ENCODE measurements at places on chromosomes 4 and X.
A peak's percentile ranks its signal among the peaks of the same experiment; 100 is the strongest.

DNA sequence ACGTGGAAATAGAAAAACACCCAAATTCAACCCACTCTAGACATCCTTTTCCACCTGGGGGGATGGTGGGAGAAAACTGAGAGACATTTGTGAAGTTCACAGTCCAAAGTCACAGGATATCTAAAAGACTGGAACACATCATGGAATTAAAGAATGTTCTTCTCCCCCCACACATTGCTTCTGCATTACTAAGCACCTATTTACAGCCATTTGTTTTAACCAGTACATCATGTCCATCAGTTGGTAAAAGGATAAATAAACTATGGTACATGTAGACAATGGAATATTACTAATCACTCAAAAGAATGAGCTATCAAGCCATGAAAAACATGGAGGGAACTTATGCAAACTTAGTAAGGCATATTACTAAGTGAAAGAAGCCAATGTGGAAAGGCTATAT lies 185.5 kb upstream of the ANXA10 start:
- no peak for DNase-seq

- no peak for DNase-seq
Measured at GRCh38 chr4:177107288-177107921, 202.3 kb upstream of the NEIL3 start.

- no peak for DNase-seq
Measured at GRCh38 chrX:127011629-127012028, 192.1 kb downstream of the PRR32 start.

DNA sequence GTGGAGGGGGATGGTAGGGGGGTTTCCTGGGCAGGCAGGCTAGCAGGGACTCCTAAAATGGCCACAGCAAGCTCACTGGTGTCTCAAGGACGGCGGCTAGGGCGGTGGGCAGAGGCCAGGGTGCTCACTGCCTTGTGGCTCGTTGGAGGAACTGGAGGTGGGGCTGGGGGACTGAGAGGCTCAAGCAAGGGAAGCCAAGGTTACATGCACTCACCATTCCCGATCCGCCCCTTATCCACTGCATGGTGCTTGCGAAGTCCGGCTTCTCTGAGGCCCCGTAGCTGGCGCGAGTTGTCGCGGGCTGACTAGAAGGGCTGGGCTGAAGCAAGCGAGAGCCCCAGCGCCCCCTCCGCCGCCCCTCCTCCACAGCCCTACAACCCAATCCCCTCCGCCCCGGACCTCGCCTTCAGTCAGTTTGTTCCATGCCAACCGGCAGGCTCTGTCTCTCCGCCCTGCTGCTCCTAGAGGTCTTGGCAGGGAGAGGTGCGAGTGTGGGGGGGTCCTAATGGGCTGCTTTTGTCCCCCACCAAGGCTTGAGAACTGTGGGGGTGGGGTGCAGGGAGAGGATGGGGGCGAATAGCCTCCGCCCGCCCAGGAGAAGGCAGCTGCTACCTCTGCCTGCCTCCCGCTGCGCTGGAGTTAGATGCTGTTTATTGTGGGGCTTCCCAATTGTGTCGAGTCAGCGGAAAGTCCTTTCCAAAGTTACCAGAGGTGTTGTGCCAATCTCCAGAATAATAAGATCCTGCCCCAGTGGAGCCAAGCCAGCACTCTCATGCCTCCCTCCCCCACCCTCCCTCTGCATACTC lies at the start of gene ARHGEF9:
TSS of gene ARHGEF9 (minus strand) at position 313 of the 806 bp plus-strand sequence. CDS start at position 244, 69 bp downstream.
- peak; percentile 3 for DNase-seq

DNA sequence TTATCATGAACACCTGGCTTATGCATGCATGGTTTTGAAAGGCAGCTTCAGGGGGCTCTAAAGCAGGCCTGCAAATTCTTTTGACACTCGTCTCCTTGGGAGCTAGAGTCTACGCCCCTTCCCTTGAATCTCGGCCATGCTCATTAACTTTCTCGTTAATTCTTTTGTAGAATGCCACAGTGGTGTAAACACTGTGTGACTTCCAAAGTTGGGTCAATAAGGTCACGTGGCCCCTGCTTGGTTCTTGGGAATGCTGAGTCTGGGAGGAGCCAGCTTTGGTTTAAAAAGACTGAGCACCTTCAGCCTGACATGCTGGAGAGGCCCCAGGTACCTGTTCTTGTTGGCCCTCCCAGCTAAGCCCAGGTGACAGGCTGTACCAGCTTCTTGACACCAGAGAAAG lies 228.4 kb downstream of the DHRSX start:
- DNase-seq: no peak

- DNase-seq: no peak
Measured at GRCh38 chrX:73446831-73447230, at the start of gene CDX4. TSS of gene CDX4 (plus strand) at chrX:73447053. CDS start at chrX:73447254, 201 bp downstream.

- no peak for DNase-seq
Measured at GRCh38 chrX:42678133-42678532, 99.8 kb downstream of the PPP1R2C start.

DNA sequence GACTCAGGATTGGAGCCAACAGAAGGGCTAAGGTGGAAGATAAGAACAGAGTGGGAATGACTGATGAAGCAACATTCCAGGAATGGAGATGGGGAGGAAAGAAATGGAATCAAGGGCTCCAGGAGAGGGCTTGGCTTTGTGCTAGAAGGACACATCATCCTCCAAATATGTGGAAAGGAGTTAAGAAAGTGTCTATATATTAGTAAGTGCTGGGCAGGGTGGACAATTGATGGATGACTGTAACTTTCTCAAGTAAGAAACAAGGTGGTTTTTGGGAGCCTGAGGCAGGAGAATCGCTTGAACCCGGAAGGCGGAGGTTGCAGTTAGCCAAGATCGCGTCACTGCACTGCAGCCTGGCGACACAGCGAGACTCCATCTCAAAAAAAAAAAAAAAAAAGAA lies 71.6 kb upstream of the NFKB1 start:
- no peak for DNase-seq

GRCh38 chrX:68084765-68085164 lies 348.5 kb downstream of the OPHN1 start:
- no peak for DNase-seq

DNA sequence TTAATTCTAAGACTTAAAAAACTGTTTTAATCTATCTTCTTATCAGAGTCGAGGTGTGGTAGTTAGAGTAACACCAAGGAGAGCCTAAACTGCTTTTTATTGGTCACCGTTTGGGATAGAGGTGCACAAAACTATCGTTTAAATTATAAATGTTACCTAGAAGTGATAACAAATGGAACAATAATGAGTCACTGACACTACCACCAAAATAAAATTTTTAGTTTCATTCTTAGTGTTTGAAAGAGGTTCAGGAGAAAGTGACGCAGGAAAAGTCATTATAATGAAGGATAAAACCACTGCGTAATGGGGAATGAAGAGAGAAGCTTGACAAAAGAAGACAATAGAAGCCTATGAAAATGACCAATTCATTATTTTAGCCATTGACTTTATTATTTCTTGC lies 158.2 kb downstream of the COX18 start:
- no peak for DNase-seq

- no peak for DNase-seq
Measured at GRCh38 chr4:152896811-152897210, 39.3 kb upstream of the FHDC1 start.

- DNase-seq: peak; percentile 48
Measured at GRCh38 chr4:128862608-128863311, 53.3 kb downstream of the JADE1 start.

- no peak for DNase-seq
Measured at GRCh38 chr4:104826171-104826570, 320.5 kb upstream of the TET2 start.

GRCh38 chrX:78378476-78379115 lies 51.2 kb upstream of the CYSLTR1 start:
- no peak for DNase-seq

GRCh38 chr4:155592938-155593297 lies 73.7 kb upstream of the GUCY1A1 start:
- DNase-seq: no peak

- no peak for DNase-seq
Measured at GRCh38 chrX:121496966-121497365, 449.6 kb downstream of the GLUD2 start.

DNA sequence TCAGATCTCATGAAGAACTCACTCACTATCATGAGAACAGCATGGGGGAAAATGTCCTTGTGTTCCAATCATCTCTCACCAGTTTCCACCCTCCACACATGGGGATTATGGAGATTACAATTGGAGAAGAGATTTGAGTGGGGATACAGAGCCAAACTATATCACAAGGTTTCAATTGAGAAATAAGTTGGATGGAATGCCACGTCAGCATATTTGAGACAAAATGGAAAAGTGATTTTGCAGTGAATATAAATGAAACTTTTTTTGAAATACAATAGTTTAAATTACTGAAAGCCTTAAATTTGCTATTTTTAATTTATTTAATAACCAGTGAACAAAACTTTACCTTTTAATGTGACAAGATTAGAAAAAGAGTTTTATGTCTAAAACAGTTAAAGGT lies 494.1 kb downstream of the PRR32 start:
- no peak for DNase-seq

GRCh38 chrX:20285511-20285910 lies 18.8 kb upstream of the RPS6KA3 start:
- no peak for DNase-seq

GRCh38 chr4:56732301-56732700 lies 51.2 kb upstream of the HOPX start:
- no peak for DNase-seq

- DNase-seq: no peak
Measured at GRCh38 chr4:78689700-78690323, 86.3 kb upstream of the BMP2K start.

DNA sequence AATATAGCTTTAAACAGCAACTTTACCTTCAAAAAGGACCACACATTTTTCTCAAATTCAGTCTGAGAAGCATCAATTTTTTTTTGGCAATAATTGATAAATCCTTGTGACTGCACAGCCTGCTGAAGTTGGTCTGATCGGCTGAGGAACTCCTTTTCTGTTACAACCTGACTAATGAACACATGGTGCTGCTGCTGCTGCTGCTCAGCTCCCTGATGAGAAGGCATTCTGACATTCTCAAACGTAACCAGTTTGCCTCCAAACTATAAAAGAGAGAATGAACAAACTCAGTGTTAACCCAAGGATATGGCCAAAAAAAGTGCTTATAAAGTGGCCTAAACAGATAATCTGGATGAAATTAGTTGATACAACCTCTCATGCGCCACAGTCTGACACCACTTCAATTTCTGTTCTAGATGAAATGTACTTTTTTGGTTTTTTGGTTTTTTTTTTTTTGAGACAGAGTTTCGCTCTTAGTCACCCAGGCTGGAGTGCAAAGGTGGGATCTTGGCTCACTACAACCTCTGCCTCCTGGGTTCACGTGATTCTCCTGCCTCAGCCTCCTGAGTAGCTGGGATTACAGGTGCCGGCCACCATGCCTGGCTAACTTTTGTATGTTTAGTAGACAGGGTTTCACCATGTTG lies 26.5 kb downstream of the SEC31A start:
- peak; percentile 7 for DNase-seq

GRCh38 chr4:72109959-72110497 lies 78.2 kb downstream of the NPFFR2 start:
- DNase-seq: no peak

DNA sequence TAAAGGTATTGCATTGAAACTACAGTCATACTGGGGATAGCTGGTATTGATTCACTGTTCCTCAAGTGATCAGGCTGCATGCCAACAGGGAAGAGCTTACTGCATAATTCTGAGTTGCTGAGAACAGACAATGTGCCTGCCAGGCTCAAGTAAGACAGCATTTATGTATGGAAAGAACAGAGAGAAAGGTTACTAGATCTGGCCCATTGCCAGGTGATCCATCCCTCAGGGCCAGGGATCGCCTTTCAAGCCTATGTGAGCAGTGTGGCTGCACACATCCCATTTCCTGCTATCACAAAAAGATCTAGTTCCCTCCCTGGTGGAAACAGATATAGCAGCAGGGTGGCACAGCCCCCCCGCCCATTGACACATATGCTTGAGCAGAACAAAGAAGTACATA lies 254.0 kb downstream of the TMA16 start:
- DNase-seq: no peak

GRCh38 chrX:42943051-42943974 lies 165.3 kb upstream of the PPP1R2C start:
- DNase-seq: no peak

DNA sequence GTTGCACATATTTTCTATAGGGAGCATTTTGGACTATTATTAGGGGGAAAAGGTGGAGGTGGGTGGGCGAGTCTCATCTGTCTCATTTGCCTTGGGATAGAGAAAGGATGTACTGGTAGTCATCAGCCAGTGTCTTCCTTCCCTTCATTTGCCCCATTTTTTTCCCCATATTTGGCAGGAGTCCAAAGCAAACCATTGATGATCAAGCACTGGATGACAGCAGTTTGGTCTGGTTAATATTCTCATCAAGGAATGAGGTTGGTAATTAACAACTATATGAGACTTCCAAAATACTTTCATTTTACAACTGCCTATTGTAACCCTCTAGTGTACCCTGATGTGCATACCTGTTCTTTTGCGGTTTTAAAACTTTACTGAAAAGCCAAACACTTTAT lies 22.6 kb upstream of the IGFBP7 start:
- no peak for DNase-seq

DNA sequence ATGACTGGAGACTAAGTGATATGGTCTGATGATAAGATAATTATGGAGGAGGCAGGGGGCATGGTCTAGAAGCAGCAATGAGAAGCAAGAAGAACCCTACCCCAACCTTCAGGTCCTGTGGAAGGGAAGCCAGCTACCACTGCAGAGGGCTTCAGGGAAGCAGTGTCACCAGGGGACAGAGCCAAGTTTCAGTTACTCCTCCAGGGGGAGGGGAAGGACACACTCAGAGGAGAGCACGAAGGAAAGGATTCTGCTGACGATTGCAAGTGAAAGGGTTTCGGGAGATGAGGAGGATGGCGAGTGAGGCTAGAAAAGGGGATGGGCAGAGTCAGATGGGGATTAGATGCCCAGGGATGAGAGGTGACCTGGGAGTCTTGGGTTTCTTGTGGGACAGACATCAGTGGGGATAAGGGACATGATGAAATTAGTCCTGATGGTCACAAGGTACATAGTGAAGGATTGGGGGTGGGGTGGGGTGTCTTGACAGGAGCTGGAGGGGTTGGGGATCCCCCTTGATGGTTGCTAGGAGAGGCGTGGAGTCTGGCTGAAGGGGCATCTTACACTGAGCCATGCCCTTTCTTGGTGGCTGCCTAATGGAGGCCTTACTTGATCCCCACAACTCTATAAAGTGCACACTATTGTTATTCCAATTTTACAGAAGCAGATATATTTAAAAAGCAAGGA lies 45.4 kb downstream of the TIGD4 start:
- DNase-seq: no peak

DNA sequence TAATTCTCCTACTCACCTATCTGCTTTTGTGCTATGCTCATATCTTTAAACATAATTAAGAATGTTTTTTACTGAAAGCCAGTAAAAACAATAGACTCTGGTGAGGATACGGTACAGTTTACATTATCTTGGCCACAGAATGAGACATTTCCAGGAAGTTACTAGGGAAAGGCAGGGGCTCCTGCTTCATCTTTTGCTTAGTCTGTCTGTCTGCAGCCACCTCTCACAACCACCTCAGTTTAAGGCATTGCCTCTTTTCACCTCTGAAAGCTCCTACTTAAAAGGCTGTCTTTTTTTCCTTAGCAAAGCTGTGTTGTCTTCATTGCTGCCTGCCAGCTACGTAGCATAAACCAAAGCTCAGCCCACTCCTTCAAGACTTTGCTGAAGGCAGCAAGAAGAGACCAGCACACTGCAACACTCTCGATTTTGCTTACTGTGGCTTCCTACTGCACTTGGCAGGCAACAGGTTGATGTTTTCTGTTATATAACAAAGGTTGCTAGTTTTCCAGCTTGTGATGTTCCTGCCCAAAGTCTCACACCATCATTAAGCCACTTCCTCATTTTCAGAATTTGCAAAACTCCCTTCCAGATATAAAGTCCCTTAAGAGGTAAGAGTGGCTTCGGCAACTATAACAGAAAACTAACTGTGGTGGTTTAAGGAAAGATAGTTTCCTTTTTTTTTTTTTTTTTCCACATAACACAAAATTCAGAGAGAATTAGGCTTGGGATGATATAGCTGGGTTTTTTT lies 432.9 kb downstream of the GRXCR1 start:
- no peak for DNase-seq
